Activated CD4-positive, alpha-beta T cell treated with anti-CD3 and anti-CD28 coated beads, Interleukin-2, amount 50 U/mL, for 24 hours (primary cell): ENCODE measurements at places on chromosomes 11 and 22.
A peak's percentile ranks its signal among the peaks of the same experiment; 100 is the strongest.

GRCh38 chr11:130214861-130215530 lies 55.4 kb downstream of the ST14 start:
- no peak for DNase-seq

DNA sequence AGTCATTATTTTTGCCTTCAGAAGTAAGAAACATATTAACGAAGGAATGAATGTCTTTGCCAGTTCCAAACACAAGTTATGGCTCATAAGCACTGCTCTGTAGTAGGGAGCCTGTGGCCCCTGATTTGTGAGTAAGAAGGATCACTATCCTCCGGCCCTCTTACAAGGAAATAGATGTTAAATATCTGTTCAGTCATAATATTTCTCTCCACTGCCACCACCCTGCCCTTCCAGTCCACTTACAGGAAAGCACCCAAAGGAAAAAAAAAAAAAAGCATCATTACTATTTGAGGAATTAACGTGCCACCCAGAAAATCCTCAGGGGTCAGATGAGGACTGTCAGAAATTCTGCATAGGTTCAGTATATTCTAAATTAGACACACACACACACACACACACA lies 123.4 kb downstream of the ETS1 start:
- DNase-seq, result no peak

DNA sequence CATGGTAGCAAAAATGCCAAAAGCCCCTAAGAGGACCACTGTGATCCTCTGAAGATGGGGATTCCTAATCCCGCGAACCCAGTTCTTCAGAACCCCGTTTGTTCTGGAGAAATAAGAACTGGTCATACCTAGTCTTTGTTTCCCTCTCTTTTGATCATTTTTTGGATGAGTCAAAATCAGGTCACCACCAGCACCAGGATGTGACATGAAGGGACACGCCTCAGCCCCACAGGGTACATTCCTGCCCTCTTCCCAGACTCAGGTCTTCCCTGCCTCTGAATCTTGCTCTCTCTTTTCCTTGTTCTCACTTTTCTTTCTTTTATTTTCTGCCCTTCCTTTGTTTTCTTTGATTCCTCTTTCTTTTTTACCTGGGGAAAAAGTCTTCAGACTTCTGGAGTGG lies 14.6 kb upstream of the ANO1 start:
- DNase-seq, result no peak

DNA sequence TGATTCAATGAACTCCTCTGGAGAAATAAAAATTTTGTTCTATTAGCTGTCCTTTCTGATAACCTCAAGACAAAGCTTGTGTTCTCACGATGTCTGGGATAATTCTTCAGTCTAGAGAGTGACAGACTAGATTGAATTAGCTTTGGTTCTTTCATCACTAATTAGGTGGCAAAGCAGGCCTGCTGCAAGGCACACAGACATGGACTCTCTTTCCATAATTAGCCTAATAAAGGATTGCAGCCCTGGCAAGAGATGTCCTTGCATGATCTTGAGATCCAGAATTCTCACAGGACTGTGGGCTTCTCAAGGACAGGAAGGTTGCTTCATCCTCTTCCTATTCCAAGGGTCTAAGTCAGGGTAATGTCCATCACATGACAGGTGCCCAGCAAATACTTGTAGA lies 245.6 kb upstream of the ZC3H12C start:
- DNase-seq, result no peak

DNA sequence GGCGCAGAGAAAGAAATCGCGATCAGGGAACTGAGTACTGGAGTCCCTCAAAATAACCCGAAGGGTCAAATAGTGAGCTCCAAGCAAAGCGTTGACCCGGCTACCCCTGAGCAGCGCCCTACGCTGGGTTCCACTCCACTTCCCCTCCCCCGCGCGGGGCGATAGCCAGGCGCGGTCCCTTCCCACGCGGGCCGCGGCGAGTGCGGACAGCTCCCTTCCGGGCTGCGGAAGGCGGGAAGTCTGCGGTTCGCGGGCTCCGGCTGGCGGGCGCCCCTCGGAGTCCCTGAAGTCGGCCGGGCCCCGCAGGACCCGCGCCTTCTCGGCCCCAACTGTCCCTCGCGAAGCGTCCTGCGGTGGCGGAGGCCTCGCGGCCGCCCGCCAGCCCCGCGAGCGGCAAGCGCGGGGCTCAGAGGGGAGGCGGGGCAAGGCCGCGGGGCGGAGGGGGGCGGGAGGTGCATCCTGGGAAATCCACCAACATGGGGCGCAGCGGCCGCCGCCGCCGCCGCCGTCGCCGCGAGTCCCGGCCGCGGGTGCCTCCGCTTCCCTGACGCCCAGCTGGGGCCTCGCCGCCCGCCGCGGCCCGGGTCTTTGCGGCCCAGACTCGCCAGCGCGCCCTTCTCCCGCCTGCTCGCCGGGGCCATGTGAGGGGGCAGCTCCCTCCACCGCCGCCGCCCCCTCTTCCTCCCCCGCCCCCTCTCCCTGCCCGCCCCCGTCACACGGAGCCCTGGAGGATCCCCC lies at the start of gene QSER1:
Gene QSER1 (plus strand): TSS at position 457 of the 738 bp plus-strand sequence. CDS start 315 bp downstream, outside the sequence.
- DNase-seq, result peak; percentile 39

- DNase-seq, result no peak
Observed at GRCh38 chr11:36345084-36345511, 49.0 kb downstream of the PRR5L start.

- DNase-seq, result no peak
Observed at GRCh38 chr11:12528487-12528886, 145.7 kb upstream of the TEAD1 start.

GRCh38 chr22:22882033-22882717 lies 5.4 kb upstream of the IGLL5 start:
- DNase-seq, result no peak
